ENCODE measurements at places on chromosomes 6 and 20.
A peak's percentile ranks its signal among the peaks of the same experiment; 100 is the strongest.

- no peak for DNase-seq
These were observed 260.1 kb upstream of the ARID1B start for GRCh38 chr6:156517088-156517487.

DNA sequence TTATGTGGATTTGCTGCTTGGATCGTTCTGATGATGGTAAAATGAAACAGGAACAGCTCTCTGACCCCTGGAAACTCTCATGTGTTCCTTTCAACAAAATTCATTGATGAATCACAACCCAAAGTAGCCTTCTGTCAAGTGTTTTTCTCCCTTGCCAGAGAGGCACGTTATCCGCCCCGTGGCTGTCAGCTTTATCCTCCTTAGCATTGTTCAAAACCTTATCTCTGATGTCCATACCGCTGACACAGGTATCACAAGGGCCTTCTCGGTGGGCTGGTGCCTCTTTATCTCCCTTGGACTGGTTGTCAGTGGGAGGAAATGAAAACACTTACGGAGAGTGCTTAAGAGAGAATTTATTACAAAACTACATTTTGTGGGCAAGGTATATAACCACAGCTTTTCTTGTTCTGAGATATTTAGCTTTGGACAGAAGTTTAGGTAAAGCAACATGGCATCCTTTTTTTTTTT lies 84.9 kb downstream of the TIAM2 start:
- no peak for DNase-seq

- no peak for DNase-seq
These were observed at the start of gene SIRPG for GRCh38 chr20:1657556-1658334. Gene SIRPG (minus strand): TSS chr20:1657779. CDS start chr20:1657714, 65 bp downstream.

GRCh38 chr6:107735906-107736635 lies 88.0 kb downstream of the SCML4 start:
- DNase-seq: no peak

DNA sequence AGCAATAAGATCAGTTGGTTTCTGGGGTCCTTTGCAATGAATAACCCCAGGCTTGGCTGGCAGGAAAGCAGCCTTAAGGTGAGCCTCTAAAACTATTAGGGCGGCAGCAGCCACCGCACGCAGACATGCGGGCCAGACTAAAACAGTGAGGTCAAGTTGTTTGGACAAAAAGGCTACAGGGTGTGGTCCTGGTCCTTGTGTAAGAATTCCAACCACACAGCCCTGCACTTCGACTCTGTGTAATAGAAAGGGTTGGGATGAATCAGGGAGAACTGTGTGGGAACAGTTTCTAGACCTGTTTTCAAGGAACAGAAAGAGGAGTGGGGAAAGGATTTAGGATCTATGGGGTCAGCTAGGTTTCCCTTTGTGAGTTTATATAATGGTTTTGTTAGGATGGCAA lies 237.6 kb downstream of the SMOC2 start:
- no peak for DNase-seq

- DNase-seq: no peak
These were observed 62.0 kb downstream of the FAM50B start for GRCh38 chr6:3911130-3911529.

GRCh38 chr6:34858681-34859080 lies 29.2 kb downstream of the TAF11 start:
- DNase-seq: no peak

DNA sequence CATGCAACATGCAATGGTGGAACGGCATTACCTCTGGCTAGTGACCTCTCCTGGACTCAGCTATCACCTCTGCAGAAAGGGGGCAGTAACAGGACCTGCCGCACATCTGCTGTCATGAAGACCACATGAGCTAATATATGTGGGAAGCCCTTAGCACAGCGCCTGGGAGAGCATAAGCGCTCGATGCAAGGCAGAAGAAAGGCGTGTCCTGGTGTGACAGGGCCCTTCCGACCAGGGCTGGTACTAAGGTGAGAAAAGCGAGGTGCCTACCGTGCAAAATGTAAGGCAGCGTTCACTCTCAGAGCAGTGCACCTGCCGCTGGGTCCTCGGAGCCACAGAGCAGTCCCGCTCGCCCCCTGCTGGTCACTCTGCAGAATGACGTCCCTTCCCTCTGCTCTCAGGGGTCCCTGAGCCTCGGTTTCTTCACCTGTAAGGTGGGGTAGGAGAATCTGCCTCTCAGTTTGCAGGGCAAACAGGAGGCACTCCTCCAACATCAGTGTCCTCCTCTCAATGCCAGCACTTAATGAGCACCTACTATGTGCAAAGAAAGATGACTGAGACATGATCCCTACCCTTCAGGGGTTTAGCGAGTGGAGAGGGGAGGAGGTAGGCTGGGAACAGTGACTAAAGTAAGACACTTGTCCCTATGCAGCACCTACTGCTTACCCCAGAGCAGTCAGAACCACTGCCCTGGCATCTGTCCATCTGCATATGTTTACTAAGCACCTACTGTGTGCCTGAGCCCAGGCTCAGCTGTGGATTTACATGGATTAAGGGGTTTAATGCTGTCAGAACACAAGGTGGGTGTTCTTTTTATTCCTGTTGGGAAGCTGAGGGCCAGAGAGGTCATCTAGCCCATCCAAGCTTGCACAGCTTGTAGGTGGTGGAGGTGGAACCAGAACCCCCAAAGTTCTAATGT lies 41.1 kb upstream of the PTGIS start:
- DNase-seq: peak; percentile 69

DNA sequence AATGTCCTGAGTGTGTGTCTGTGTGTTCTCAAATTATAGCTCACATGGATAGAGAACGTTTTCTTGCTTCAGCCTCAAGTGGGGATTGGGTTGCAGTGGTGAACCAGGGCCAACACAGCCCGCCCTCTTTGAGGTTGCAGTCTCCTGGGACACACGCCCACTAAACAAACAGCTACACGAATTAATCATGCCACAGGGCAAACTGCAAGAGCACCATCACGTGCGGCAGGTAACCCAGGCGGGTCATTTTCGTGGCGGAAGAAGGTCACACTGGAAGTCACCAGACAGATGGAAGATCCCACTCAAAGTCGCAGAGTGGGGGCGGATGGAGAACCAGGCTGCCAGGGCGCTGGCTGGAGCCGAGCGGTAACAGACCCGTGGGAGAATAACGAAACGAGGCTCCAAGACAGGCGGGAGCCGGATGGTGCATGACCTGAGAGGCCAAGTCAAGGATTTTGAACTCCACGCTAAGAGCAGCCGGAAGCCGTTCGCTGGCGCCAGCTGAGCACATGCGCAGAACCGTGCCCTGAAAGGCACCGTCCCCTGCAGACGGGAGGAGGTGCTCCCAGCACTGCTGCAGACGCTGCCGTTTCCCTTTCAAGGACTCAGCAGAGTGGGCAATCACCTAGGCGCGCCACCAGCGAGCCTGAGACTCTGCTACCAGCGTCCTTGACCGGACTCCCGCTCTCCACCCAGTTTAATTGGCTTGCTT lies 10.7 kb downstream of the DLL1 start:
- DNase-seq: peak; percentile 71

GRCh38 chr20:5268449-5268848 lies 48.3 kb downstream of the PROKR2 start:
- no peak for DNase-seq

Measured in natural killer cell treated with Interleukin-12 subunit alpha and Interleukin-12 subunit beta and Interleukin-15 and Interleukin-18, amount 100 ng/mL, for 72 hours (primary cell).